ENCODE measurements at places on chromosomes 5 and 9.

DNA sequence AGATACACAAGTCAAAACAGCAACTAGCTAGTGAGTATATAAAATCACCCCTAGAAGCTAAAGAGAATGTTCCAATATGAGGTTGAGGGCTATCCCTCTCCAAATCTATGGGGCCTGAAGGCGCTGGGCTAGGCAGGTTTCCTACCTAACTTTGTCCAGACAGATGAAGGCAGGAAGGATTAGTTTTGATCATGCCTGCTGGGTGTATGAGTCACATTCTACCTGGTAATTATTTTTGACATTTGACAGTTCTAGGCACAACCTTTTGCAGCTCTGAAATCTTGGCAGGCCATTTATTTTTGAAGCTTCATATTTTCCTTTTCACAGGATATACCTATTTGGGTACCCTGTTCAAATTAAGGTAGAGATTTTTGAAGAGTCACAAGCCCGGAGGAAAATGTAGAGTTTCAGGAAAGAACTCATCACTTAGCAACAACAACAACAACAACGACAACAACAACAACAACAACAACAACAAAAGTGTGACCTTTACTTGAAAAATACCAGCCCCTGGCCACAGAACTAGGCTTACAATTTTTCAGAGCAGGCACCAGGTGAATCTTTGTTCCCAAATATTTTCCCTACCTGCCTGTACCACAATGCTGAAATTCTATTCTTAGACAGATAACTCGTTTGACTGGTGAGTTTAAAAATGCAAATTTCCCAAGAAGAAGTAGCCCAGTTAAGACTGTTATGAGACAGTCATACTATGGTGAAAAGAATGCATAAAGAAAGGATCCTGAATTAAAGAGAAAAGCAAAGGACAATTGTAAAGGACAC lies 175.5 kb upstream of the TUT7 start:
- no peaks in the 10 kb centered on the region for H3K4me1 ChIP-seq
- H3K27ac ChIP-seq: no peak overlapping the region
- H3K4me3 ChIP-seq: no peak overlapping the region
- no peaks in the 10 kb centered on the region for H3K27me3 ChIP-seq

DNA sequence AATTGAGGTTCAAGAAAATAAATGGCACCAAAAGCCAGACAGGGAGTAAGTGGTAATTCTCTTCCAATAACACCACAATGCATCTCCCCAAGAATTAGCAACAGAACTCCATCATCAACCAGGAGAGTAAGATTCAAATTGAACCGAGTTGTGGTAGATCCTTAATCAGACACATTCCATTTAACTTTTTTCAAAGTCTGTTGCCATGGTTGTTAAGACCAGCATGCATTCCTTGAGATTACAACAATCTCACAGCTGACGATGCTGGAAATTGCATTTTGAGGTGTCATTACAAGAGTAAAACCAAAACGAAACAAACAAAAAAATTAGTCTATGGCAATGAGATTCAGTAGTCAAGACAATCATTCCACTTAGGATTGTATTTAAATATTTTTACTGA lies 78.9 kb upstream of the ZNF462 start:
- H3K36me3 ChIP-seq: no peaks in the 10 kb centered on the region
- H3K4me3 ChIP-seq: no peak overlapping the region
- no peak overlapping the region for H3K27ac ChIP-seq
- H3K4me1 ChIP-seq: no peaks in the 10 kb centered on the region

DNA sequence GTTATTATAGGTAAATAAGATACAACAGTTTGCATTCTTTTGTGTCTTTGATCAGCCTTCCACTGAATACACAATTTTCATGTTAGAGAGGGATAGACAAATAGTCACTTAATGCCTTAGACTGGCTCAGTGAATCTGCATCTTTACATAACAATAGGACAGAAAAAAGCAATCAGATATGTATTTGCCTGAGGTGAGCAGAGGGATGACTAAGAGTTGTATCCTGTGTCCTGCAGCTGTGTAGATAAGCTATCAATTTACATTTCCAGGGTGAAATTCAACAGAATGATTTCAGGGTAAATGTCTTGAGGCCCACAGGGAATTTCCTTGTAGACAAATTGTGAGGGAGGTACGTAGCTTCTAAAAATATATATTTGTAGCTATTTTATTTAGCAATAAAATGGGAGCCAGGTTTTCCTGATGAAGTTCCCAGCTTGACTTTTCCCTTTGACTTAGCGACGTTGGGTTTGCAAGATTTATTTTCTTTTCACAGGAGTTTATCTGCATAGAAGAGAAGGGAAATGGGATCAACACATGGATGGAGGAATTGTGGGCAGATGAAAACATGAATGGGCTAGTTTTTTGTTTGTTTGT lies 586.1 kb upstream of the CDH6 start:
- no peak for DNase-seq
- no peaks in the 10 kb centered on the region for H3K36me3 ChIP-seq
- no peak overlapping the region for H3K27ac ChIP-seq
- no peak overlapping the region for H3K4me3 ChIP-seq

DNA sequence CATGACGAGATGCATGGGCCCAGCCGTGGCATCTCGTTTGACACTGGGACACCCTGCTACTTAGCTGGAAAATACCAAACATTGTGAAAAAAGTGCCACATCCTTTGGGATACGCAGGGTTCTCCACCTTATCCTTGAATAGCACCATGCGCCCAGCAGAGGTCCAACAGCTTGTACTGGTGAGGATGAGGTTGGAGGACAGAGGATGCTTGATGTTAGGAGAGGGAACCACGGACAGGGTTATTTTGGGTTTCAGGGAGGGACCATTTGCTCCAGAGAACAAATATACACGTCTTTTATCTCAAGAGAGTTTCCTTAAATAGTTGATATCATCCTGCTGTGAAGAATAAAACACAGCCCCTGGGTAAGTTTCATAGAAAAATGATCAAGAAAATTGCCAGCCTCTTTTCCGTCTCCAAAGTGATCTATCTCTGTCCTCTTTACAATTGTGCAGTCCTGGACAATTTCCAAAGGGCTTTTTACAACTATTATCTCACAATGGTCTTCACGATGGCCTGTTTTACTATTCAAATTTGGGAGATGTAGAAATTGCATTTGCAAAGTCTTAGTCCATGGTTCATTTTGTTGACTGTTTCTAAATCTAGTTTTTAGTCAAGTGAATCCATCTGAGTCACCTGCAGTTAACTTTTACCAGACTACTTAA lies 19.9 kb upstream of the FRRS1L start:
- H3K36me3 ChIP-seq: no peaks in the 10 kb centered on the region
- no peak overlapping the region for H3K27ac ChIP-seq
- peaks cover 37% of the 10 kb centered on the region for H3K27me3 ChIP-seq
- no peaks in the 10 kb centered on the region for H3K4me1 ChIP-seq

DNA sequence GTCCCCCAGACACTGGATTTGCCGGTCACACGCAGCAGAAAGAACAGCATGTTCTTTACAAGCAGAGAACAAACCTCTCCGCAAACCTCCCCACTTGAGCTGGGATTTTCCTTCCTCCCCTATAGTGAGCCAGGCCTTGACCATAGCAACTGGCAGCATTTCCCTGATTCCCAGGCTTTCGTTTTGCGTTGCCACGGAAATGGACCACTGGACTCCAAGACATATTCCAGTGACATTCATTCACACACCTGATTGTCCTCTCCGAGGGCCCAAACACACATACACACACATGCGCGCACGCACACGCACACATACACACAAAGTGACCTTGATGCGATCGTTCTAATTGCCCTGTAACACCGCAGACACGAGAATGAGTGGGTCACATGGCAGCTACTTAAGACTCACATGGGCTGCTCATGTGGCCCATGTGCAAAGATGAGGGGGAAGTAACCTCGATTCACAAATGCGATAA lies 80.9 kb upstream of the CPEB4 start:
- no peaks in the 10 kb centered on the region for H3K27me3 ChIP-seq
- no peak overlapping the region for H3K4me3 ChIP-seq
- no peak for DNase-seq
- no peaks in the 10 kb centered on the region for H3K4me1 ChIP-seq
- H3K27ac ChIP-seq: no peak overlapping the region

GRCh38 chr9:126699401-126699881 lies 85.7 kb downstream of the LMX1B start:
- no peak overlapping the region for H3K27ac ChIP-seq
- H3K36me3 ChIP-seq: no peaks in the 10 kb centered on the region
- no peak for DNase-seq
- H3K4me1 ChIP-seq: peaks cover 4% of the 10 kb centered on the region
- peaks cover 3% of the 10 kb centered on the region for H3K27me3 ChIP-seq

DNA sequence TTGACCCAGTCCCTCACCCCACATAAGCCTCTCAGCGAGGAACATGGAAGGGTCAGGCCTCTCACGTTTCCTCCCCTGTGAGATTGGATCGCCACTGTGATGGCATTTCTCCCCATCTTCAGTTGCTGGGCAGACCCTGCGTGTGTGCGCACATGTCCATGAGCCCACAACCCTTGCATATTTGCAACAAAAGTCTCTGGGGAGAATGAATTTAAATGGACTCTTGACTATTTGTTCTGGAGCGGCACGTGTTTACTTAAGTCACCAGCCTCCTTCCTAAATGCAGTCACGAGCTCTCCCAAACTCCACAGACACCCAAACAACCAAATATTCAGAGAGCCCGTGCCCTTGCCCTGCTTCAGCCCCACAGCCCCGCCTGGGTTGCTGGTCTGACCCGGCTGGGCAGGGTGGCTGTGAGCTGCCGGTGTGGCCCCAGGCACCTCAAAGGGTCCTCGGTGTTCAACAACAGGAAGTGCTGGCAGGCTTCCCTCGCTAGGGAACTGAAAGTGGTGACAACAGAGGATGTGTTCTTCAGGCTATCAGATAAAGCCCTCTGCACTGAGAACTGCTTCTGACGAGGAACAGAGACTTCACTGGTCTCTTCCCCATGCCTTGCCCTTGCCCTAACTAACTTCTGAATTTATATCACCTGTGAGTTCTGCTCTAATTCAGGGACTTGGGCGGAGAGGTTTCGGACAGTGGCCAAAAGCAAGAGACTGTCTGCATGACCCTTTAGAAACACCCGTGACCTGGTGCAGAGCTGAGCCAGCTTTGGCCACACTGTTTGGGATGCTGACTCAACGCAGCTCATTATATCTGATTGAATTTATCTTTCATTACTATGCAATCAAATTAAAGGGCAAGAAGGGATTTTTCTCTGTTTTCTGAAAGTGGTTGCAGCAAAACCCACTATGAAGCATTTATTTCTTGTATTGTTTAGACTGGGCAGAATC lies 19.2 kb upstream of the CD180 start:
- H3K27ac ChIP-seq: no peak overlapping the region
- H3K4me3 ChIP-seq: no peak overlapping the region
- H3K27me3 ChIP-seq: no peaks in the 10 kb centered on the region
- DNase-seq: peak; percentile 72
- no peaks in the 10 kb centered on the region for H3K36me3 ChIP-seq
- H3K4me1 ChIP-seq: peaks cover 20% of the 10 kb centered on the region

DNA sequence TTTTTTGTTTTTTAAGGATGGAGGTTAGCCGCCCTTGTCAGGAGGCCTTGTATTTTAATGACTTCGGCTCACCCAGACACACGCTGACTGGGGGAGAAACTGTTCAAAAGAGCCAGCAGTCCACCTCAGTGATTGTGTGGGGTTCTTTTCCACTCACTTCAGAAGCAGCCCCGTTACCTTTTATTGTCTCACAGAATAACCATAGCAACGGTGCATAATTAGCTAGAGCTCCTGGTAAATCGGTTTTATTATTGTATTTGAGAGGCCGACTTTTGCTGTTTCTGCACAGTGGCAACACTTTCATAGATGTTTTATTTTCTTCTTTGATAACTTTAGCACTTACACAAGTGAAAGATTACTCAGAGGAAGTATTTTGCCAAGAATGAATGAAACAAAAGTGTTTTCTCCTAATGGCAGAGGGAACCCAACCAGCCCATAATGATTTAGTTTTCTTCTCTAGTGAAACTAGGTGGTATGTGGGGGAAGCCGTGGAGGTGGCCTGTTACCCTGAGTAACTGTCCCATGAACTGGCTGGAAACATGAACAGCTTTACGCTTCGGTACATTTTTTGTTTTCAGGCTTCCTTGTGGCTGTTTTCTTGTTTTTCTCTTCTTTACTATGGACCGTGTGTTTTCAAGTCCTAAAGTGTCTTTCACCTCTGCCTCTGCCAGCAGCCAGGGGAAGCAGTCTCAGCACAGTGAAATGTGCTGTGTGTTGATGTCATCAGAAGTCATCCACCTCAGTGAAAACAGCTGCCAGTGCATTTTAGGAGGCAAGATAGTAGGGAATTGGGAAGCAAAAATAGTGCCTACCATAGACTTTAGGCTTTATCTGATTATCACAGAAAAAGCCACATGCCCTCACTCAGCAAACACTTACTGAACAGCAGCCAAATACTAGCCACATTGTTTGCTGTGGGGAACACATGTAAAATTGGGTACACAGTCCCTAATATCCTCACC lies 414.7 kb downstream of the KDM4C start:
- peak; percentile 17 for DNase-seq
- H3K36me3 ChIP-seq: peaks cover 20% of the 10 kb centered on the region
- no peak overlapping the region for H3K4me3 ChIP-seq
- peak overlapping the region; percentile 46 for H3K27ac ChIP-seq
- H3K27me3 ChIP-seq: no peaks in the 10 kb centered on the region

GRCh38 chr5:7876867-7877266 lies 7.9 kb downstream of the MTRR start:
- H3K4me1 ChIP-seq: no peaks in the 10 kb centered on the region
- no peaks in the 10 kb centered on the region for H3K27me3 ChIP-seq
- H3K36me3 ChIP-seq: peaks cover 23% of the 10 kb centered on the region
- no peak overlapping the region for H3K4me3 ChIP-seq
- H3K27ac ChIP-seq: no peak overlapping the region

GRCh38 chr9:120478208-120478607 lies 101.8 kb downstream of the CDK5RAP2 start:
- DNase-seq: no peak
- H3K27me3 ChIP-seq: no peaks in the 10 kb centered on the region
- no peak overlapping the region for H3K4me3 ChIP-seq
- peaks cover 54% of the 10 kb centered on the region for H3K36me3 ChIP-seq
- peaks cover 3% of the 10 kb centered on the region for H3K4me1 ChIP-seq

- H3K4me1 ChIP-seq: no peaks in the 10 kb centered on the region
- H3K27me3 ChIP-seq: no peaks in the 10 kb centered on the region
- H3K27ac ChIP-seq: no peak overlapping the region
- DNase-seq: no peak
- no peaks in the 10 kb centered on the region for H3K36me3 ChIP-seq
Observed at GRCh38 chr5:19001054-19001453, 986.9 kb downstream of the CDH18 start.

- no peak overlapping the region for H3K4me3 ChIP-seq
- H3K4me1 ChIP-seq: no peaks in the 10 kb centered on the region
- no peak overlapping the region for H3K27ac ChIP-seq
- no peaks in the 10 kb centered on the region for H3K36me3 ChIP-seq
- DNase-seq: no peak
Observed at GRCh38 chr5:78726571-78726970, 78.0 kb upstream of the LHFPL2 start.

GRCh38 chr5:139100825-139101224 lies 97.3 kb downstream of the SIL1 start:
- no peaks in the 10 kb centered on the region for H3K4me1 ChIP-seq
- no peak for DNase-seq
- peaks cover 8% of the 10 kb centered on the region for H3K36me3 ChIP-seq
- no peak overlapping the region for H3K4me3 ChIP-seq
- H3K27me3 ChIP-seq: no peaks in the 10 kb centered on the region

Measured in common myeloid progenitor, CD34-positive (primary cell).